CD4-positive, alpha-beta T cell (primary cell): ENCODE measurements at places on chromosomes 12 and 14. TPM values are rescaled to one million over a fixed set of nuclear protein-coding genes. Genes with fewer than 3 reads are reported as not detected.

Gene PLEKHG7
- not detected for total RNA-seq

Gene TAS2R7
- total RNA-seq, result not detected

Gene PLEKHG3
- 13.3 TPM for total RNA-seq

Gene RPL10L
- total RNA-seq, result not detected

Gene APOLD1
- 3.4 TPM for total RNA-seq

Gene E2F7
- total RNA-seq, result 0.16 TPM

Gene MMP17
- 0.17 TPM for total RNA-seq

Gene KRT6C
- not detected for total RNA-seq

Gene KCNMB4
- 0.53 TPM for total RNA-seq

Gene SLC6A12
- total RNA-seq, result not detected

Gene MGST1
- 1.4 TPM for total RNA-seq

Gene AP5M1
- total RNA-seq, result 40.4 TPM
